ENCODE measurements at places on chromosomes 3 and 15. TPM values are rescaled to one million over a fixed set of nuclear protein-coding genes. Genes with fewer than 3 reads are reported as not detected.

Gene SLC2A2
- total RNA-seq, result 0.13 TPM

Gene IFRD2
- total RNA-seq, result 111 TPM

Gene CCR5
- total RNA-seq, result not detected

Gene FGF12
- total RNA-seq, result 0.51 TPM

Gene CD200R1
- 0.05 TPM for total RNA-seq

Gene SEMA3B
- total RNA-seq, result 1.4 TPM

Gene LIPC
- total RNA-seq, result not detected

Gene SLC28A1
- not detected for total RNA-seq

Gene TGM5
- total RNA-seq, result not detected

Gene SLC28A2
- 0.23 TPM for total RNA-seq

Gene GOLGA8K
- 1.5 TPM for total RNA-seq

Gene MST1R
- total RNA-seq, result 27.5 TPM

Gene DLL4
- total RNA-seq, result 0.31 TPM

Gene FBN1
- total RNA-seq, result 0.46 TPM

Gene GCSAM
- 0.08 TPM for total RNA-seq

Gene MED12L
- total RNA-seq, result 2.8 TPM

Gene CSTA
- total RNA-seq, result not detected

Gene GOLGA8B
- total RNA-seq, result 161 TPM

Gene CHRM5
- total RNA-seq, result not detected

Gene EXOSC7
- total RNA-seq, result 38.4 TPM

Gene STRIT1
- total RNA-seq, result not detected

Gene AGBL1
- total RNA-seq, result not detected
